ENCODE measurements at places on chromosomes 5 and 9.

GRCh38 chr9:72843520-72844439 lies 109.1 kb downstream of the ALDH1A1 start:
- DNase-seq = no peak

DNA sequence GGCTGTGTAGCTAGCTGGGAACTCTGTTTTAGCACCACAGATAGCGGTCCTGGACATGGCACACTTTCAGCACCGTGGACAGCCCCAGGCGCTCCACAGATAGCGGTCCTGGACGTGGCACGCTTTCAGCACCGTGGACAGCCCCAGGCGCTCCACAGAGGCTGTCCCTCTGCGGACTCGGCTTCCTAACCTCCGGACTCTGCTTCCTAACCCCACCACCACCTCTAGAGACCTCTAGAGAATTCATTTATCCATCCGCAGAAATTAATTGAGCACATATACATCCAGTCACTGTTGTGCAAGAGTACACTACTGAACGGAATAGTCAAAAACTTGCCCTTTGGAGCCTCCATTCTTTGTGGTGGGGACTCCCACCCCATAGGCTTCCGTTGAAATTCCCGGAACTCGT lies 27.4 kb downstream of the UNC5A start:
- DNase-seq = peak; percentile 79

- no peak for DNase-seq
These were observed 29.3 kb upstream of the UBE2QL1 start for GRCh38 chr5:6419340-6419852.

DNA sequence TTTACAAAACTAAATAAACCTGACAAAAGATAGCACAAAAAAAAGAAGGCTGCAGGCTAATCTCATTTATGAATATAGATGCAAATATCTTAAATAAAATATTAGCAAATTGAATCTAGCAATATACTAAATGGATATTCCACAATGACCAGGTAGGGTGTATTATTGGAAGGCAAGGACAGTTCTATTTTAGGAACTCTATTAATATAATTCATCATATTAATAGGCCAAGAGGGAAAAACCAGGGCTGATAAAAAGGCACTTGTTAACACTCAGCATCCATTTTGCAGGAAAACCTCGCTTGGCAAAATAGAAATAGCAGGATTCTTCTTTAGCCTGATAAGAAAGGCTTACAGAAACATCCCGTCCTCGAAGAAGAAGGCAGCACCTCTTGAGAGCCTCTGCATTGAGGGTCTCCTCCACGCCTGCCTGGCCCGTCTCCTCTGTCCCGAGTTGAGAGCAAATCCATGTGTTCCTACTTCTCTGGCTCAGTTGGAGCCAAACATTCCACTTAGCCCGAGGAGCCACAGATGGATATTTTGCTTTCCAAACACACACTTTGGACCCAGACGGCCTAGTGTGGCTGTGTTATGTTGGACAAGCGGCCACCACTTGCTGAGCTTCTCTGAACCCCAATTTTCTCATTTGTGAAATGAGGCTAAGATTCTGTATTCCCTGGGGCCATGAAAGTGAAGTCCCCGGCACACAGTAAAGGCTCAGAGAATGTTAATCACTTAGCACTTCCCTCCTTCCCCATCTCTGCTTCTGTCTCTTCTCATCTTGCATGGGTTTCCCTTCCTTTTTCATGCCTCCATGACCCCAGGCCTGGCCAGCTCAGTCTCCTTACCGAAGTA lies 181.8 kb upstream of the MVB12B start:
- no peak for DNase-seq

GRCh38 chr5:69293882-69294281 lies 38.7 kb downstream of the CCDC125 start:
- no peak for DNase-seq
